HAP-1 (cell line): ENCODE measurements at places on chromosomes 5 and 9.

DNA sequence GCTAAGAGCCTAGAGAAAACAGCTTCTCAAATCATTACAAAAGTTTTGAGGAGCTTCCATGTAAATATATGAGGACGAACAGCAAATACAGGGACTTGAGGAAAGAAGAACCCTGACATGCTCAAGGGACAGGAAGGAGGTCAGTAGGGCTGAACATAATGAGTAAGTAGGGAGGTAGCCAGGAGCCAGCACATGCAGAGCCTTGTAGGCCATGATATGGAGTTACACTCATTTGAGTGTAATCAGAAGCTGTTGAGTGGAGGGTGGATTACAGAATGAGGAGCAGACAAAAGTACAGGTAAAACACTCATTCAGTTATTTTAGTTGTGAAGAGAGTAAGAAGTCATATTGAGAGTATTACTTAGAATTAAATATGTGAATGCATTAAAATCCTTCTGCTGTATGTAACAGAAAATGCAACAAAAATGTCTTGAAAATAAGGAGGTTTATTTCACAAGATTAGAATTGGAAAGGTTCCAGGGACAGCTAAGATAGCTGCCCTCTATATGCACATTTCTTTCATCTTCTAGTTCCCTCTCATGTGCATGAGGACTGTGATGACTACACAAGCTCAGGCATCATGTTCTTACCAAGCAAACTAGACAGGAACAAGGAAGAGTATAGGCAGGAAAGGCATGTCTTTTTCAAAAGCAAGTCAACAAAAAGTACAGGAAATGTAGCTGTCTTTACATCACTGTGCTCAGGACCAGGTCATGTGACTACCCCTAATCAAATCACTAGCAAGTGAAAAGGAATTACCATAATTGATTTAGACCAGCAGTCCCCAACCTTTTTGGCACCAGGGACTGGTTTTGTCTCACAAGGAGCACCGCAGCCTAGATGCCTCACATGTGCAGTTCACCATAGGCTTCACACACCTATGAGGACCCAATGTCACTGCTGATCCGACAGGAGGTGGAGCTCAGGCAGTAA lies 87.2 kb downstream of the TMEM232 start:
- DNase-seq: no peak

DNA sequence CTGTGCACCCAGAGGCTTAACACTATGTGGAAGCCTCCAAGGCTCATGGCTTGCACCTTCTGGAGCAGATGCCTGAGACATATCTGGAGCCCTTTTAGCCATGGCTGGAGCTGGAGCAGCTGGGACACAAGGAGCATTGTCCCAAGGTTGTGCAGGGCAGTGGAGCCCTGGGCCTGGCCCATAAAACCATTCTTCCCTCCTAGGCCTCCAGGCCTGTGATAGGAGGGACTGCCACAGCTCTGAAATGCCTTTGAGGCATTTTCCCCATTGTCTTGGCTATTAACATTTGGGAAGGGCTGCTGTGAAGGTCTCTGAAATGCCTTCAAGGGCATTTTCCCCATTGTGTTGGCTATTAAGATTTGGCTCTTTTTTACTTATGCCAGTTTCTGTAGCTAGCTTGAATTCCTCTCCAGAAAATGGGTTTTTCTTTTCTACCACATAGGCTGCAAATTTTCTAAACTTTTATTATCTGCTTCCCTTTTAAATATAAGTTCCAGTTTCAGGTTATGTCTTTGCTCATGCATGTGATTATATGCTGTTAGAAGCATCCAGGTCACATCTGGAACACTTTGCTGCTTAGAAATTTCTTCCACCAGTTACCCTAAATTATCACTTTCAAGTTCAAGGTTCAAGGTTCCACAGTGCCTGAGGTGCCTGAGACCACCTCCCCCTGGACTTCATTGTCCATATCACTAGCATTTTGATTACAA lies 221.2 kb downstream of the ADAMTSL1 start:
- DNase-seq: no peak

- no peak for DNase-seq
These were observed 26.8 kb downstream of the NIPAL4 start for GRCh38 chr5:157486861-157487260.

DNA sequence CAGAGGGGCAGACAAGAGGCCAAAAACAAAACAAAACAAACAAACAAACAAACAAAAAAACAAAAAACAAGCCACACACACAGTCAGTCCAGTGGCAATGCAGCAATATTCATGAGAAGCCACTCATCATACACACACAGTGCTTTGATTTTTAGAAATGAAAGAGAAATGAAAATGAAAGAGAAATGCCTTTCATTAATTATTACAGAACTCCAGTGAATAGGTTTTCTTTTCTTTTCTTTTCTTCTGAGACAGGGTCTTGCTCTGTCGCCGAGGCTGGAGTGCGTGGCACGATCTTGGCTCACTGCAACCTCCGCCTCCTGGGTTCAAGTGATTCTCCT lies 36.9 kb downstream of the SPRY4 start:
- no peak for DNase-seq

DNA sequence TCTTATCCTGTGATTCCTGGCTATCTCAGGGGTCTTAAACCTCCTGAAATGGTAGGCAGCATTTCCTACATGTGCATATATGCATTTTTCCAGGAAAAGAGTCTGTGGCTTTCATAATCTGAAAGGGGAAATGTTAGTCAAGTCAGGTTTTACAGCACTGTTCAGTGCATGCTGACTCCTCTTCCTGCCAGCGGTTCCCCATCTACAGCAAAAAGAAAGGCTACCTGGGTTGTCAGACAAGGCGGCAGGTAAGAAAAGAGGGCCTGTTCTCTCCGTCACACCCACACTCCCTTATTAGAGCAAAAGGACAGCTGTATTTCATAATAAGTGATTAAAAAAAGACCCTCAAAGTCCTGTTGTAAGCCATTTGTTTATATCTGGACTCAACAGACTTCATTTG lies 4.3 kb upstream of the SPATA6L start:
- no peak for DNase-seq

- no peak for DNase-seq
These were observed 684.7 kb upstream of the NUDT12 start for GRCh38 chr5:104247260-104247659.
